Stimulated activated CD8-positive, alpha-beta memory T cell treated with anti-CD3 and anti-CD28 coated beads, Interleukin-7, amount 100 ng/mL, for 24 hours (primary cell): ENCODE measurements at places on chromosomes 6 and 20.

DNA sequence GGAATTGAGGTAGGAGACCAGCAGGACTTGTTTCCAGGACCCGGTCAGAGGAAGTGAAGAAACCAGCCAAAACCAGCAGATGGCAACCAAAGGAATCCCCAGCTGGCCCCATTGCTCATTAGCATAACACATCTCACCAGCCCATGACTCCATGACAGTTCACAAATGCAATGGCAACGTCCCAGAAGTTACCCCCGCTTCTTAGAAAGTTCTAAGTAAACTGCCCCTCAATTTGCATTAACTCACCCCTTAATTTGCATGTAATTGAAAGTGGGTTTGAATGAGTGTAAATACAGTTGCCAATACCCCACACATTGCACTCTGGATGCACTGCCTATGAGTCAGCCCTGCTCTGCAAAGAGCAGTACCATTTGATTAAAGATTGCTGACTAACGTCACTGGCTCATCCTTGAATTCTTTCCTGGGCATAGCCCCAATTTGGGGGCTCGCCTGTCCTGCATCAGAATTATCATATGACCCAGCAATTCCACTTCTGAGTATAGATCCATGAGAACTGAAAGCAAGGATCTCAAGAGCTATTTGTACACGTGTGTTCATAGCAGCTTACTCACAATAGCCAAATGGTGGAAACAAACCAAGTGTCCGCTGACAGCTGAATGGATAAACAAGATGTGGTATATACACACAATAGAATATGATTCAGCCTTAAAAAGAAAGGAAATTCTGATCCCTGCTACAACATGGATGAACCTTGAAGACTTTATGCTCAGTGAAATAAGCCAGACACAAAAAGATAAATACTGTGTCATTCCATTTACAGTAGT is 36.4 kb downstream of the MYLK4 start:
- no peak for DNase-seq

GRCh38 chr20:47622118-47622665 is 120.5 kb downstream of the NCOA3 start:
- DNase-seq: no peak

- no peak for DNase-seq
Measured at GRCh38 chr6:166560222-166560621, 26.3 kb downstream of the RAMACL start.

- no peak for DNase-seq
Measured at GRCh38 chr6:678520-678919, 14.4 kb downstream of the EXOC2 start.
